SK-N-DZ (cell line): ENCODE measurements at places on chromosomes 4 and X.
A peak's percentile ranks its signal among the peaks of the same experiment; 100 is the strongest.

DNA sequence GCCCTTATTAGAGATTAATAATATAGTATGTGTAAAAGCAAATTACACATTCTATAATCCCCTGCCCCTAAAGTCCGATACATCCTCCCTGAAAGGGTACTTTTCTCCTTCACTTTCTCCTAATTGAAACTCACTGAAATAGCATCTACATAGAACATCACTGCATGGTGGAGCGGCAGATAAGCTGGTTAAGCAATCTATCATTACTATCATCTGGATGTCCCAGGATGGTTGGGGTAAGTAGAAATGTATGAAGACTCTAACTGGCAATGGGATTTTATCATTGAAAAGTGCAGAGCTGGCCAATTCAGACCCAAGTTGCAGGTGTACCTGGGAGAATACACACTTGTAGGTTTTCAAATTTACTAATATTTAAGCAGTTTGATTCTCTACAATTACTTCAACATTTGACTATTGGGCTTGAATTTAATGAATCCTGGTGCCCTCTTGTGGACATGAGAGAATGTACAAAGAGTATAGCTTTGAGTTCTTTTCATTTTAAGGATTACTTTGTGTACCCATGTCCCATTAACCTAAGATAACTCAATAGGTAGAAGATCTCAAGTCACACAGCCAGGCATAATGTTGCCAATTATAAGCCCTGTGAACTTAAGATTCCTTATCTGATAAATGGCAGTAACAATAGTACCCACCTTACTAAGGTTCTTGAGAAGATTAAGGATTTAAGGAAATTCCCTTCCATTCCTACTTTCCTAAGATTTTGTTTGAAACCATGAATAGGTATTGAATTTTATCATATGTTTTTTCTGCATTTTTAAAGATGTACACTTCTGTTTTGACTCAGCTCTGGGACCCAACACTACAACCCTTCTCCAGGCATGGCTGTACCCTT lies 69.8 kb downstream of the SHROOM3 start:
- DNase-seq = peak; percentile 38

DNA sequence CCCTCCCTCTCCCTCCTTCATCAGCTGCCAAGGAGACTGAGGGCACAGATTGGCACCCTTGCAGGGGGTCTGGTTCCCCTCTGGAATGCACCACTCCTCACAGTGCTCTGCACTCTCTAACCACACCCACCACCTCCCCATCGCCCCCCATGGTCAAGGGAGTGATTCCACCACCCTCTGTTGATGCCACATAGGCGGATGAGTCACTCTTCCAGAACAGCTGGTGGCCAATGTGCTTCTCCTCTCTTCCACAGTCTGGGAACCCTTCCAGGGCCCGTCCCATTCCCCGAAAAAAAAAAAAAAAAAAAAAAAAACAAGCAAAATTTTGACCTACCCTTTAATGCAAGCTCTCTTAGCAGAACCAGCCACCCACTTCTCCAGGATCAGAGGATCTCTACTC lies 341.3 kb upstream of the KLF3 start:
- no peak for DNase-seq

DNA sequence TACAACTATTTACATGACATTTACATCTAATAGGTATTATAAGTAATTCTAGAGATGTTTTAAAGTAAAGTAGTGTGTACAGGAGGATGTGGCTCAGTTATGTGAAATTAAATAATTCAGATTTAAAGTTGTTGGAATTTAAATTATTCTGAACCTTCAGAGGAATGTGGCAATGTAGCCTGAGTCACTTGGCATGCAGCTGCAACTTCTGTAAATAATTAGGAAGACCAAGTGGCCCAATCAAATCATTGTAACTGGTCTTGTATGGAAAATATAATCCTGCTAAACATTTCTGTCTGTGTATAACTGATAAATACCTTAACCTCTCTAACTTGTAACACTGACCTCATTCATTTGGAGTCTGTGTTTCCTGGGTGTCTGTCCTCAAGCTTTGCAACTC lies 828.9 kb downstream of the GLUD2 start:
- no peak for DNase-seq

DNA sequence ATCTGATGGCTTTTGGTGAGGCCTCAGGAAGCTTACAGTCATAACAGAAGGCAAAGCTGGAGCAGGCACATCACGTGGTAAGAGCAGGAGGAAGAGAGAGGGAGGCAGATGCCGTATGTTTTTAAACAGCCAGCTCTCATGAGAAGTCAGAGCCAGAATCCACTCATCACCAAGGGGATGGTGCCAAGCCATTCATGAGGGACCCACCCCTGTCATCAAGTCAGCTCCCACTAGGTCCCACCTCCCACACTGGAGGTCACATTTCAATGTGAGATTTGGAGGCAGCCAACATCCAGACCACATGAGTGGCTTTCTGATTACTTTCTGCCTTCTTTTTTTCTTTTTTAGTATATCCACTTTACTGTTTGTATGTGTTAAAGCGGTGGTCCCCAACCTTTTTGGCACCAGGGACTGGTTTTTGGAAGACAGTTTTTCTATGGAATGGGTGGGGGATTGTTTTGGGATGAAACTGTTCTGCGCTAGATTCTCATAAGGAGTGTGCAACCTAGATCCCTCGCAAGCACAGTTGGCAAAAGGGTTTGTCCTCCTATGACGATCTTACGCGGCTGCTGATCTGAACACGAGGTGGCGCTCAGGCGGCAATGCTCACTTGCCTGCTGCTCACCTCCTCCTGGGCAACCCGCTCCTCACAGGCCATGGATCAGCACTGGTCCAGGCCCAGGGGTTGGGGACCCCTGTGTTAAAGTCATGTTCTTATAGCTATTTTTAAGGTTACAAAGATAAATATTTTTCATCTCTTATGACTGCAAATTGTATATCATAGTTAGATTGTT lies 61.7 kb downstream of the SLIT2 start:
- DNase-seq = no peak

DNA sequence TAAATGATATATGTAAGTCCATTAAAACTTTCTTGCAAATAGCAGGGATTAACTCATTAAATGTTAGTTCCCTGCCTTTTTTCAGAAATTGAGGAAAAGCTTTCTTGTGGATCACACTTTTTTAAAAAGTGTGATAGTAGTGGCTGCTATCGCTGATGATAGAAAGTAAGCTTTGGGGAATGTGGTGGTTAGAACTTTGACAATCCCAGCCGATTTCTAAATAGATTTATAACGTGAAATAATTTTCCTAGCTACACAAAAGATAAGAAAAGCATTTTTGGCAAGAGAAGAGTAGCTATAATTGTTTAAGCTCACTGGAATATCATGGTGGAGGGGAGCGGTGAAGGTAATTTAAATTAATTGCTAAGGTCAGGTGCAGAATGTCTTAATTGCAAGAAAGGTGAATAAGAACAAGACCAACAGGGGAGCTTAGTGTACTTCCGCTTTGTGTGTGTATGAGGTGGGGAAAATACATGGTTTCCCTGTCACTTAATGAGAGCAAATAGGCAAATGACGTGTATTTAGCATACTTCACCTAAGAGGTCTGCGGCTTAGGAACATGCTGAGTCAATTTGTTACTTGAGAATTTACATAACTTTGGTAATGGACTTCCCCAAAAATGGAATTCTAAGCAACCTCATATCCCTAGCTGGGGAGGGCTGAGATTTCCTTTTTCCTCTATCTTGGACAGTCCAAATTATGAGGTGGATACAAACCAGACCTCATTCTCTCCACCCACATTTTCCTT lies 11.7 kb upstream of the IL21 start:
- no peak for DNase-seq

DNA sequence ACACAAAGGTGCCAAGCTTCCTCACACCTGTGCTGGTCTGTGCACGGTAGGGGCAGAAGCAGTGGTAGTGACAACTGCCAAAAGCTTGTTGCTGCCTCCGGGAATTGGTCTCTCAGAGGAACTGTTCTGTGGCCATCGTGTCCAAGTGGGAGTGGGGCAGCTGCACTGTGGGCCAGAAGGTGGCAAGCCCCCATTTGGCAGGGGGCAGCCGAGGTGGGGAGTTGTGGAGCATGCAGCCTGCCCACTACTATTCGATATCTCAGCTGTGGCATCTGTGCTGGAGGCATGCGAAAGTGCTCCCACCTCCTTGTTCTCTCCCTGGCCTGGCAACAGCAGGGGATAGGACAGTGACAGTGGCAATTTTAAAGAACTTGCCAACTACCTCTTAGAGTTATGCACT lies 192.8 kb downstream of the TBX22 start:
- no peak for DNase-seq

- DNase-seq = no peak
Observed at GRCh38 chr4:143354990-143355389, 18.3 kb downstream of the GAB1 start.

DNA sequence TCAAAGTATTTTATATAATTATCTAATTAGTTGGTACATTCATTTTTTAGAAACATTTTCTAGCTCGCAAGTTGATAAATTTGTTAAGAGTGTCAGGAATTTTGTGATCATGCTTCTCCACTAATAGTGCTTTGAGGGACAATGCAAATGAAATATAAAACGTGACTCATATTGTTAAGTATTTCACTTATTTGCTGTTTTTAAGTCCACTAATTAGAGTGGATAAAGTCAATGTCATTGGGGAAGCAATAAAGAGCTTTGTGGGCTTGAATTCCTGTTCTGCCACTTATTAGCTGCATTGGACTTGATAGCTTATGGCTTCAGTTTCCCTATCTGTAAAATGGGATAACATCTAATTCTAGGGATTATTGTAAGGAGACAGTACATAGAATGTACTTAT lies 26.5 kb upstream of the ANAPC4 start:
- no peak for DNase-seq

DNA sequence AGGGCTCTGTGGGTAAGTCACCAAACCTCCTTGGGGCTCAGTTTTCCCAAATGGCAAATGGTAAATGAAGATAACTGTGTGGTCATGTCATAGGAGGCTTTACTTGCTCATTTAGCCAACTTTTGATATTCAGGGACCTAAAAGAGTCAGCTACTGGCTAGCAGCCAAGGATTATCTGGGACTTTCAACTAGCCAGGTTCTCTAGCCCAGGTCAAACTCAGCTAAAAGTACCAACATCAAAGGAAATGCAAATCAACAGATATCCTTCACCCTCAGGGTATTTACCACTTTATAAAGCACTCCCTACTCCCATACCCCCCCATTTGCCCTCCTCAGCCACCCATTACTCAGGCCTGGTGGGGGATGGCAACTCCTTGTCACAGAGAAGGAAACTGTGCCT lies 7.5 kb downstream of the AMER1 start:
- no peak for DNase-seq

GRCh38 chr4:71259911-71260331 lies 78.9 kb upstream of the SLC4A4 start:
- DNase-seq = no peak

- no peak for DNase-seq
Observed at GRCh38 chr4:173018446-173018845, 150.2 kb upstream of the GALNT7 start.

DNA sequence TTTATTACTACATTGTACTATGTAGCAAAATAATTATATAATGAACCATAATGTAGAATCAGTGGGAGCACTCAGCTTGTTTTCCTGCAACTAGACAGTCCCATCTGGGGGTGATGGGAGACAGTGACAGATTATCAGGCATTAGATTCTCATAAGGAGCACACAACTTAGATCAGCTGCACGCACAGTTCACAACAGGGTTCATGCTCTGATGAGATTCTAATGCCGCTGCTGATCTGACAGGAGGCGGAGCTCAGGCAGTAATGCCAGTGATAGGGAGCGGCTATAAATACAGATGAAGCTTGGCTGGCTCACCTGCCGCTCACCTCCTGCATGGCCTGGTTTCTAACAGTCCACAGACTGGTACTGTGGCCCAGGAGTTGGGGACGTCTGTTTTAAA lies 199.2 kb downstream of the MAB21L2 start:
- peak; percentile 64 for DNase-seq

- DNase-seq = no peak
Observed at GRCh38 chrX:108303682-108304081, 134.5 kb downstream of the COL4A6 start.

DNA sequence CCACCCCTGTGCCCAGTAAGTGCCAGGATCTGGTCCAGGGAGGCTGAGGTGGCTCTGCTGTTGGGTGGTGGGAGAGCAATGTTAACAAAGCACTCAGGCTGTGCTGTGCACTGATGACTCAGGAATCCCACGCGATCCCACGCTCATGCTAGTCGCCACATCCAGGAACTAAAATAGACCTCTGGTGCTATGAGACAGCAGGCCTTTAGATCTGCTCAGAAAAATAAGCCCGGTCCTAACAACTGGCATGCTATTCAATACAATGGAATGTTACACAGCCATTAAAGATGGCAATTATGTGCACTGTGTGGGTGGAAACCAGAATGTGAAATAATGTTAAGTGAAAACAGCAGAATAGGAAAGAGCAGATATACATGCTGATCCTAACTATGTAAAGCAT lies 26.0 kb downstream of the ARL13A start:
- no peak for DNase-seq

DNA sequence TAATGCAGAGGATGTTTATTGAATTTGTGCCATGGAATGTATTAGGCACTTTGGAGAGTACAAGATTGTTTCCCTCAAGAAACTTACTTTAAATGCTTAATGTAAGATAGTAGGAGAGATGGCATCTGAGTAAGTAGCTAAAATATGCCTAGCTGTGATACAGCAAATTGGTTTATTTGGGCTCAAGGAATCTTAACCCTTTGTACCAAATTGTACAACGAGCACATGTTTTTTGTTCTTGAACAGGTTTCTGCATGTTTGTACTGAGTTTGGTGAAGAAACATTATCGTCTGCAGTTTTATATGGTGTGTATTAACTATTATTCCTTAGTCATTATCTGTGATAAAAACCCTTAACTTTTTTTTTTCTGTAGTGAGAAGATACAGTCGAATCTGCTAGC lies 48.6 kb downstream of the CDS1 start:
- DNase-seq = no peak

- no peak for DNase-seq
Observed at GRCh38 chr4:145755802-145756201, 75.9 kb downstream of the C4orf51 start.

DNA sequence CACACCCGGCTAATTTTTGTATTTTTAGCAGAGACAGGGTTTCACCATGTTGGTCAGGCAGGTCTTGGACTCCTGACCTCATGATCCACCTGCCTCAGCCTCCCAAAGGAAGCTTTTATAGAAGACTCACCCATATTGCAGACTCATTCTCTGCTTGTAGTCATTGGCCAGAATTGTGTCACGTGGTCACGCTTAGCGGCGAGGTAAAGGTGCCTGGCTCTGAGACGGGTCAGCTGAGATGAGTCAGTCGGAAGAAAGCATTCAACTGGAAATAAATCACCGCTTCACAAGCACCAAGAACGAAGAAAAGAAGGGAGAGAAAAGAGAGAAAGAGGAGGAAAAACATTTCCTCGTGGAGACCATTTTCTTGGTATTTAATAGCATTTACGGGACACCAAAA lies 218.8 kb upstream of the NOCT start:
- no peak for DNase-seq

DNA sequence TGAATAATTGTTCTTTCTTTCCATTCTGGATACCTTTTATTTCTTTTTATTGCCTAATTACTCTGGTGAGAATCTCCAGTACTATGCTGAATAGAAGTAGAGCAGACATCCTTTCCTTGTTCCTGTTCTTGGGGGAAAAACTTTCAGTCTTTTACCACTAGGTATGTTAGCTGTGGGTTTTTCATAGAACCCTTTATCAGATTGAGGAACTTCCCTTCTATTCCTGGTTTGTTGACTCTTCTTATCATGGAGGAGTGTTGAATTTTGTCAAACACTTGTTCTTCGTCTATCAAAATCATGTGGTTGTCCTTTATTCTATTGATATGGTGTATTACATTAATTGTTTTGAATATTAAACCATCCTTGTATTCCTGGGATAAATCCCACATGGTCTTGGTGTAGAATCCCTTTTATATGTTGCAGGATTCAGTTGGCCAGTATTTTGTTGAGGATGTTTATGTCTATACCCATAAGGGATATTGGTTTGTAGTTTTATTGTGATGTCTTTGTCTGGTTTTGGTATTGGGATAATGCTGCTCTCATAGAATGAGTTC lies 23.6 kb downstream of the SH3BP2 start:
- no peak for DNase-seq
